Activated naive CD8-positive, alpha-beta T cell treated with anti-CD3 and anti-CD28 coated beads, Interleukin-2, amount 10 ng/mL, durations not matched to agents 7 days and 5 days (primary cell): ENCODE measurements at places on chromosomes 11 and 22.
A peak's percentile ranks its signal among the peaks of the same experiment; 100 is the strongest.

DNA sequence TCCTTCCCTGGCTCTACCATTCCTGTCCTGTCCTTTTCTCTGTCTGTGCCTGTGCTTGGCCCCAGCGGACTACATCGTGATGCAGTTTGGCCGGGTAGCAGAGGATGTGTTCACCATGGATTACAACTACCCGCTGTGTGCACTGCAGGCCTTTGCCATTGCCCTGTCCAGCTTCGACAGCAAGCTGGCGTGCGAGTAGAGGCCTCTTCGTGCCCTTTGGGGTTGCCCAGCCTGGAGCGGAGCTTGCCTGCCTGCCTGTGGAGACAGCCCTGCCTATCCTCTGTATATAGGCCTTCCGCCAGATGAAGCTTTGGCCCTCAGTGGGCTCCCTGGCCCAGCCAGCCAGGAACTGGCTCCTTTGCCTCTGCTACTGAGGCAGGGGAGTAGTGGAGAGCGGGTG, 20.4 kb downstream of the TUB start:
- H3K4me1 ChIP-seq, result no peaks in the 10 kb centered on the region
- no peak for DNase-seq
- H3K27ac ChIP-seq, result no peak overlapping the region
- H3K36me3 ChIP-seq, result no peaks in the 10 kb centered on the region

DNA sequence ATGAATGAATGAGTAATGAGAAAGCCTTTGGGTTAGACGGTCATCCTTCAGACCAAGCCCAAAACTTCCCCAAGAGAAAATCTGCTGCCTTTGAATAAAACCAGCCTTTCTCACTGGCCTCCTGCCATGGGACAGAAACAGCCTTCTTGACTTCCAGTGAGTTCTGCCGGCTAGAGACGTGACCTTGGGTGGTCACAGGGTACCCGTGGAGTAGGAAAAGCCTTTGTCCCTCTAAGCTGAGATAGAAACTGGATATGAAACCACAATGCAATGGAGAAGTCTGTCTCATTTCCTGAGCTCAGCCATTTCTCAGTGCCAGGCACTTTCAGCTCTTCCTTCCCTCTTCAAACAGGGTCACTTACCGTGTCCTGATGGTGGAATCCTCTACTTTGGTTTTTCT, 21.2 kb upstream of the YWHAH start:
- no peak for DNase-seq
- H3K27ac ChIP-seq, result no peak overlapping the region
- H3K4me1 ChIP-seq, result peaks cover 12% of the 10 kb centered on the region
- H3K4me3 ChIP-seq, result no peak overlapping the region
- H3K36me3 ChIP-seq, result no peaks in the 10 kb centered on the region

DNA sequence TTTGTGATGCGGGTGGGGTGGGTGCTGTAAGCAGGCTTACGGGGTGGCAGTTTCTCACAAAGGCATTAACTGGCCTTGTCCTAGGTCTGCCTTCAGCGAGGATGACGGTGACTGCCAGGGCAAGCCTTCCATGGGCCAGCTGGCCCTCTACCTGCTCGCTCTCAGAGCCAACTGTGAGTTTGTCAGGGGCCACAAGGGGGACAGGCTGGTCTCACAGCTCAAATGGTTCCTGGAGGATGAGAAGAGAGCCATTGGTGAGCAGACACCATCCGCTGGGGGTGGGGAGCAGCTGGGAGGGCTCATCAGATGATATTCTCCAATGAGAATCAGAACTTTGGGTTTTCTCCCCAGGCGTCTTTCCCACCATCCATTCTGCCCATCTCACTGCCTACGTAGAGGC, 5.8 kb downstream of the TCN2 start:
- no peak overlapping the region for H3K4me3 ChIP-seq
- DNase-seq, result no peak
- peaks cover 18% of the 10 kb centered on the region for H3K4me1 ChIP-seq
- peaks cover 7% of the 10 kb centered on the region for H3K27me3 ChIP-seq
- H3K36me3 ChIP-seq, result no peaks in the 10 kb centered on the region

- H3K4me1 ChIP-seq, result peaks cover 12% of the 10 kb centered on the region
- no peak for DNase-seq
- H3K27me3 ChIP-seq, result peaks cover 60% of the 10 kb centered on the region
- H3K4me3 ChIP-seq, result no peak overlapping the region
- no peak overlapping the region for H3K27ac ChIP-seq
- no peaks in the 10 kb centered on the region for H3K36me3 ChIP-seq
Measured at GRCh38 chr22:18022876-18023275, 1.5 kb downstream of the MICAL3 start.

DNA sequence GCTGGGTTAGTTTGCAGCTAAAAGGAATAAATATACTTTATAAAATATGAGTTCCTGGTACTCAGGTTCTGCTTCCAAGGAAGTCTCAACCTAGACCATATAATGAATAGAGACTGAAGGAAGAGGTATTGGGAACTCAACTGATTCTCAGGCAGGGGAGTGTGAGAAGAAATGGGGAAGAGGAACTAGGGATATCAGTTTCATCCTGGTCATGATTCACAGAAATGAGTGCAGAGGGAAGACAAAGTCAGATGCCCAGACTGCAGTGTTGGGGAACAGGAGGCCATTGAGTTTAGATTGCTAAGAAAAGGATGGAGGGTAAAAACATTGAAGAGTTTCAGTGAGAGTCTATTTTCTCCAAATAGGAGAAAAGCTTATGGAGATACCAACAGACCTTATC, 28.8 kb downstream of the PLAAT5 start:
- H3K4me1 ChIP-seq, result no peaks in the 10 kb centered on the region
- DNase-seq, result no peak
- no peak overlapping the region for H3K4me3 ChIP-seq
- H3K27me3 ChIP-seq, result peaks cover 10% of the 10 kb centered on the region
- no peak overlapping the region for H3K27ac ChIP-seq

DNA sequence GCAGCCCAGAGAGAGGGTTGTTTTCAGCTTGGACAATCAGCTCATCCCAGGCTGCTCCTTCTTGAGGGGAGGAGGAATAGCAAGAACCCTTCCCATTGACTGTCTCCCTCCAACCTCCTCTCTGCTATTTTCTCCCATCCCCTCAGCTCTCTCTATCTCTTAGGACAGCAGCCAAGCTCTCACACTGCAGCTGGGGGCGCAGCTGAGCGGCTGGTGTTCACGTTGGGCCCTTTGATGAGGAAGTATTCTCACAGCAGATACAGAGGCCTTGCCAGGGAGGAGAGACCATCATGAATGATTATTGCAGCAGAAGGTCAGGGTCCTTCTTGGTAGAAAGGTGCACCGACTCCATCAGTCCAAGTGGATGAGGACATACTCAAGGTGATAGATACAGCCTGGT, 26.5 kb upstream of the CADM1 start:
- no peak overlapping the region for H3K27ac ChIP-seq
- no peak for DNase-seq
- peaks cover 3% of the 10 kb centered on the region for H3K27me3 ChIP-seq
- no peak overlapping the region for H3K4me3 ChIP-seq
- no peaks in the 10 kb centered on the region for H3K36me3 ChIP-seq

- H3K4me3 ChIP-seq, result no peak overlapping the region
- H3K36me3 ChIP-seq, result no peaks in the 10 kb centered on the region
- H3K4me1 ChIP-seq, result no peaks in the 10 kb centered on the region
- no peak overlapping the region for H3K27ac ChIP-seq
- no peak for DNase-seq
Measured at GRCh38 chr11:69280451-69280850, 13.5 kb upstream of the MYEOV start.

- no peak for DNase-seq
- H3K27ac ChIP-seq, result no peak overlapping the region
- no peaks in the 10 kb centered on the region for H3K4me1 ChIP-seq
- H3K36me3 ChIP-seq, result no peaks in the 10 kb centered on the region
- H3K27me3 ChIP-seq, result peaks cover 21% of the 10 kb centered on the region
Measured at GRCh38 chr11:45610627-45611026, 54.8 kb downstream of the CHST1 start.

- no peak overlapping the region for H3K4me3 ChIP-seq
- no peaks in the 10 kb centered on the region for H3K4me1 ChIP-seq
- peaks cover 33% of the 10 kb centered on the region for H3K36me3 ChIP-seq
Measured at GRCh38 chr11:103079833-103080232, 12.1 kb downstream of the DCUN1D5 start.

DNA sequence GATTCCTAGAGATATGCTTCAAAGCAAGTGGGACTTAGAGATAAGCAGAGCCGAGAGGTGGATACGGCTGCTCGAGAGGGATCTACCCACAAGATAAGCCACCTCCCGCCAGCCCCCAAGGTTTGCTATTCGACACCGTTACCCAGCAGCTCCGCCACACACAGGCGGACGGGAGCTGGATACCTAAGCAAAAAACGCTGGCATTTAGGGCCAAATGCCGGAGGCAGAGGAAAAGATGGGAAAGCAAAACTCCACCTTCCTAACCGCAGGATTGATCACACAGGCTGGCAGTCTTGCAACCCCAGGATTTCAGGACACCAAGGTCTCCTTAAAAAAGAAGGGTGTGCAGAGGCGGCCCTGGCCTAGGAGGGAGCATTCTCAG, 709 bp downstream of the FTH1 start:
- H3K4me3 ChIP-seq, result peak overlapping the region; percentile 93
- peaks cover 34% of the 10 kb centered on the region for H3K36me3 ChIP-seq
- H3K27me3 ChIP-seq, result no peaks in the 10 kb centered on the region

DNA sequence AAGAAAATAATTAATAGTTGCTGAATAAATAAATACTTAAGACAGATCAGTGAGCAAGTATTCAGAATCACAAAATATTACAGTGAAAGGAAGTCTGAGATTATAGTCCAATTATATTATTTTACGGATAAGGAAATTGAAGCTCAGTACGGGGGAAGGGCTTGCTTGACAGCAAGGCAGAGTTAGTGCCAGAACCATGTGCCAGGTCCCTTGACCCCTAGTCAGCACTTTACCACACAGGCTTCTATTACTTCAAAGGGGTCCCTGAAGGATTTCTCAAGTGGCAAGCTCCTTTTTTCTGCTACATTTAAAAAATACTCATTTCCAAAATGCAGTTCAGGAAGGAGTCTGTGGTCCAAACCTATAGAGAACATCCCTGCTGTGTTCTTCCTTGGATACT, 85.3 kb downstream of the CLPB start:
- H3K4me3 ChIP-seq, result no peak overlapping the region
- no peak overlapping the region for H3K27ac ChIP-seq
- no peaks in the 10 kb centered on the region for H3K4me1 ChIP-seq
- no peaks in the 10 kb centered on the region for H3K27me3 ChIP-seq

- peaks cover 8% of the 10 kb centered on the region for H3K4me1 ChIP-seq
- no peaks in the 10 kb centered on the region for H3K36me3 ChIP-seq
- no peak overlapping the region for H3K4me3 ChIP-seq
- H3K27ac ChIP-seq, result no peak overlapping the region
- no peak for DNase-seq
- H3K27me3 ChIP-seq, result peaks cover 2% of the 10 kb centered on the region
Measured at GRCh38 chr11:114130115-114130576, 70.6 kb downstream of the ZBTB16 start.

DNA sequence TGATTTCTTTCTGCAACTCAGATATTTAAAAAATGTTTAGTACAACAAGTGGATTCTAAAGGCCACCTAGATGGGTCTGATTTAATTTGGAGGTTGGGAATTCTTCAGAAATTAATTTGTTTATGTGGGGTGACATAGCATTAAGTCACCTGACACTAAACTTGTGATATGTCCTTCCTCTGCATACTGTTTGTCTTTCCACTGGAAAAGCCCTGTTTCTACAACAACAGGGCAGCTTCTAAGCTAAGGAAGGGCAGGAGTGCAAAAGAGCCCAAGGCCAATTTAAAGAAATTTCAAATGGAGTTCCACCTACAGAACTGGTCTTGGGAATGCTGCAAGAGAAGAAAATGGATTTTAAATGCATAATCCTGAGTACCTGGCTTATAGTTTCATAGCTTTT, 319.2 kb downstream of the SOX6 start:
- H3K27me3 ChIP-seq, result no peaks in the 10 kb centered on the region
- H3K36me3 ChIP-seq, result no peaks in the 10 kb centered on the region
- no peak overlapping the region for H3K27ac ChIP-seq

- no peaks in the 10 kb centered on the region for H3K27me3 ChIP-seq
- H3K27ac ChIP-seq, result no peak overlapping the region
- H3K4me3 ChIP-seq, result no peak overlapping the region
- DNase-seq, result no peak
- peaks cover 2% of the 10 kb centered on the region for H3K4me1 ChIP-seq
Measured at GRCh38 chr11:2669634-2670469, 29.9 kb downstream of the KCNQ1OT1 start.

DNA sequence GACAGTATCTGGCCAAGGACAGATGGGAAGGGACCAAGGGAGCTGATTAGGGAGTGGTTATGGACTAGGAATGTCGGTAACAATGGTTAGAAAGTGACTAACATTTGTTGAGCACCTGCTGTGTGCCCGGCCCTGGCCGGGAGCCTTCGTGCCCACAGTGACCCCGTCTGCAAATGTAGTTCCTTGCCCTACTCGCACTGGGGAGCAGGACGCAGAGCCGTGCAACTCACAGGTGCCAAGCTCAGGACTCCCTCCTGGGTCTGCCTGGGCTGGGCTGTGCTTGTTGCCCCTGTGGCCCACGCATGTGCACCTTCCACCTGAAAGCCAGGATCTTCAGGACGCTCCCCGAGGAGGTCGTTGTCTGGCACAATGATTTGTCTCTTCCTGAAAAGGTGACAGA, 56.7 kb upstream of the PPP6R3 start:
- no peak overlapping the region for H3K27ac ChIP-seq
- no peaks in the 10 kb centered on the region for H3K4me1 ChIP-seq
- no peaks in the 10 kb centered on the region for H3K27me3 ChIP-seq
- no peak for DNase-seq
- peaks cover 2% of the 10 kb centered on the region for H3K36me3 ChIP-seq

GRCh38 chr11:66335531-66336233, 552 bp downstream of the RIN1 start:
- DNase-seq, result no peak
- peaks cover 26% of the 10 kb centered on the region for H3K4me1 ChIP-seq
- H3K27me3 ChIP-seq, result no peaks in the 10 kb centered on the region
- peak overlapping the region; percentile 79 for H3K27ac ChIP-seq
- peaks cover 5% of the 10 kb centered on the region for H3K36me3 ChIP-seq

DNA sequence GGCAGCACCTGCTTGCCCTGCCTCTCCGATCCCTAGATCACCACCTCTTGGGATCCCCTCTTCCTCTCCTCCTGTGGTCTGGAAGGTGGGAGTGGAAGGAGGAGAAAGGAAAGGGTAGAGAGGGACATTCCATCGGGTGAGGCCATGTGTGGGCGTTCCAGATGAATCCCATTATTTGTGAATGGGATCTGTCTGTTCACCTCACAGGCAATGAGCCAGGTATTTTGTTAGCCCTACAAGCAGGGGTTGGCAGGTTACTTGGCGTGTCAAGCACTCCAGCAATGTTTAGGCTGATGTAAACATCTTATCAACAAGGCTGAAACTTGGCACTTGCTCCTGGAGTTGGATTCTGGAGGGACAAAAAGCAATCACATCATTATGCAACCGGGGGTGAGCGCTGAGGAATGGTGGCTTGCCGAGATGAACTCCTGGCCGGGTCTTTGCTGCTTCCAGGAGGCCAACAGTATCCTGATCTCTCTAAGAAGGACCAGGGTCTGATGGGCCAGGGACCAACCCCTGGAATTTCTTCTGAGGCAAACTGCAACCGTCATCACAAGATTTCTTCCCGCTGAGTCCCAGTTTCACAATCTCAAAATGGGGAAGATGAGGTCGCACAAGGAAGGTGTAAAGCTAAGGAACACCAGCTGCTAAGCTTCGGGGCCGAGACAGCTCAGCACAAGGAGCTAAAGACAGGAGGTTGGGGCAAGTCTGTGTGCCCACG, 7.8 kb downstream of the ADAMTS8 start:
- peaks cover 10% of the 10 kb centered on the region for H3K27me3 ChIP-seq
- H3K27ac ChIP-seq, result no peak overlapping the region
- no peak for DNase-seq
- H3K4me1 ChIP-seq, result no peaks in the 10 kb centered on the region

GRCh38 chr11:134278356-134278755, 2.2 kb downstream of the GLB1L3 start:
- no peak overlapping the region for H3K4me3 ChIP-seq
- H3K27ac ChIP-seq, result no peak overlapping the region
- no peak for DNase-seq
- H3K36me3 ChIP-seq, result peaks cover 9% of the 10 kb centered on the region
- H3K27me3 ChIP-seq, result peaks cover 5% of the 10 kb centered on the region

GRCh38 chr11:74288161-74288560, 23.3 kb downstream of the P4HA3 start:
- H3K27ac ChIP-seq, result no peak overlapping the region
- DNase-seq, result no peak
- H3K4me1 ChIP-seq, result no peaks in the 10 kb centered on the region
